ENCODE measurements at places on chromosomes 13 and 19.

DNA sequence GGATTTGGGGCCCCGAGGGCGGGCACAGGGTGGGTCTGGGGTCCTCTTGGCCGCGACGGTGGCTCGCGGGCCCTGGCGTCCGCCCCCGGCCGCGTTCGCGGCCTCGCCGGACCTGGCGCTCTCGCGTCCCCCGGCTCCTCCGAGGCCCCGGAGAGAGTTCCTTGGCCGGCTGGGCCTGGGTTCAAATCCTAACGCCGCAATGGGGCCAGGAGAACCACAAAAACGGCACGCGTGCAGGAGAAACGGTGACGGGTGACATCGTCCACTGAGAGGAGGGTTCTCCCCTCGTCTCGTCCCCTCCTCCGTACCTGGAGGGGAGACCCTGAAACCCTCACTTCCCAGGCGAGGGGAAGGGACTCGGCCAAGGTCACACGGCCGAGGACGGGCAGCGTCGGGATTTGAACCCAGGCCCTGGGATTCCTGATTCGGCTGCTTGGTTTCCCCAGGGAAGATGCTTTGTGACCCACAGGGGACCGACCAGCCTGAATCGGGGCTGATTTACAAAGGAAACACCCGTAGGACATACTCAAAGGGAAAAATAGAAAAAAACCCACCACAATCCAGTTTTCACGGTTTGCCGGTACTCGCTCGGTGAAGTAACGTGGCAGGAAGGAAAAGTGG is 624 bp downstream of the SAFB start:
- DNase-seq: no peak

DNA sequence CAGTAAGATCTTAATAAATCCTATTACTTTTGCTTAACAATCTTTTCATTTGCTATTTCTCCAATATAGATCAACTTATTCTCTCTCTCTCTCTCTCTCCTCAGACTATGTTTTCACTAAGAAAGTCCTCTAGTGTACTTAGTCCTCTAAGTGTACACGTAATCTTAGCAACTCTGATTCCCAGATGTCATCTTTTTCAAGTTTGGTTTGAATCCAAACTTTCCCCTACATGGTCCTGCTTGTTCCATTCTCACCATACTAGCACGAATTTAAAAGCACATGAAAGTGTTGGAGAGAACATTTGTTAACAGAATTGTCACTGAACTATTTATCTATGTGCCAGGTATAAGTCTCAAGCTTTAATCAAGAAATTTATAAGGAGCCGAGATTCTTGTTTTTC is 202.9 kb downstream of the SPRY2 start:
- DNase-seq: no peak

DNA sequence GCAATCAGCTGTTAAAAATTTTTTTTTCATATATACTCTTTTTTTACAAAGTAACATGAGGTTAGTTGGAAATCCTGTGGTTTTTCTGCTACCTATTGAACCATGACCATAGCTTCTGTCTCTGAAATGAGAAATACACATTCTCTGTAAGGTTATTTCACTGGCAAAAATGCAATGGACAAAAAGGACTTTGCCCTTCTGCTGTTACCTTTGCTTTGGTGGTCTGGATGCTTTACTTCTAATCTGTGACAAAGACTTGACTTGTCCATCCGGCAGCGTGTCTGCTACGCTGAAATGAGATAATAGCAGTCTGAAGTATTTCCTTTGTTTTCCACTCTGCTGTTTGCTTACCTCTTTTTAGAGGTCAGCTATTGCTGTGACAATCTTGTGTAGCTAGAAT is 412.8 kb downstream of the SLITRK6 start:
- no peak for DNase-seq

DNA sequence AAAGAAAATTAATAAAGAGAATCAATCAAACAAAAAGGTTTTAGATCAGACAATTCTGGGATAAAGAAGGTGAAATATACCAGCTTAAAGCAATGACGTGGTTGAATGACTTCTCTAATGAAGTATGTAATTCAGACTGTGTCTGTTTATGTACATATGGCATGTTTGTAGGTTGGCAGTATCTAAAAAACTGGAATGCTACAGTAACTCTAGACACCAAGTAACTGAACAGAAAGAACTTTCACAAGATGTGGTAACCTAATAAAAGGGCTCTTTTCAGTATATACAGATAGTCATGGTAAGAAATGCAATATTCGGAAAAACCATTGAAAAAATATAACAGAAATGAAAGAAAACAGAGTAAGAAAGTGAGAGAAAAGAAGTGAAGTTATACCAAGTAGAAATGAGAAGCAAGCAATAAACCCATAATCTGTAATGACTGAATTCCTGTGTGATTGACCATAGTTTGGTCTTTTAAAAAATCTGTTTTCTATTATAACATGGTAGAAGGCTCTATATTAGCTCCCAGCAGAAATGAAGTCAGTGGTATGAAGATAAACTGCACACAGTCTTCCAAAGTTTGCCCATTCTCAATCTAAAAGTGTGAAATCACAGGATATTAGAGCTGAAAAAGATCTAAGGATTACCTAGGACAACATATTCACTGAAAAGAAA is 31.4 kb downstream of the ELF1 start:
- no peak for DNase-seq

- DNase-seq: peak; percentile 35
These were observed 212.5 kb downstream of the POSTN start for GRCh38 chr13:37385956-37386670.

DNA sequence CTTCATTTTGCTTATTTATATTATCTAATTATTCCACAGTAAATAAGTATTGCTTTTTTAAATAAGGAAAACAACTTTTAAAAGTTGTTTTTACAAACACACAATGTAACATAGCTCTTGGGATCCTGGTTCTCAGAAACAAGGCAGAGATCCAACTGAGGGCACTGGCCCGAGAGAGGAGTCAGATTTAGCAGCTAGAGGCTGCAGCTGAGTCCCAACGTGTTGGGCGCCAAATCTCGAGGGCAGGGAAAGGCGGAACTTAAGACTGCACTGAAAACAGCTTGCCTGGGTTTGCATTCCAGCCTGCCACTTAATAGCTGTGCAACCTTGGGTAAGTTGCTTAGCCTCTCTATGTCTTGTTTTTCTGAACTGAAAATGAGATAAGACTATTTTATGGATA is 16.4 kb upstream of the WASF3 start:
- DNase-seq: no peak

DNA sequence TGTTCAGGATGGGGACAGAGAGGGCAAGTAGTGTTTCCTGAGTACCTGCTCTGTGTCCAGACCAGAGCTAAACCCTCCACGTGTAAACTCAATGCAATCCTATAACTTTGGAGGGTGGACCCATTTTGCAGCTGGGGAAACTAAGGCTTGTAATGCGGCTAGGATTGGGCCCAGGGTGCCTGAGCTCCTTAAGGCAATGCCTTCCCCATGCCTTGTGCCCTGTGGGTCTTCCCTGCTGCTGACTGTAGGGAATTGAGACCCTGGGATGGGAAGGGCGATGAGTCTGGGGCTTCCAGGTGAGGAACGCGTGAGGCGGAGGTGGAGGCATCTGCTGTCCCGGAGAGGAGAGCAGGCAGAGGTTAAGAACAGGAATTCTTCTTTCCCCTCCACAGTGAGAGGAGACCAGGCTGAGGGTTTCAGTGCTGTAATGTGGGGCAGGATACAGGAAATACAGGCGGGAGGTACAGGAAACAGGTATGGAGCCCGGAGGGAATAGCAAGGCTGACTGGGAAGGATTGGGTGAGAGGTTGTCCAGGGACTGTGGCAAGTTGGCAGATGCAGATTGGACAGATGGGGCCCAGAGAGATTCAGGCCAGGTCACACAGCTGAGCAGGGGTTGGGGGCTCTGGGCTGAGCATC is 19.2 kb downstream of the SLC27A1 start:
- no peak for DNase-seq

GRCh38 chr13:39415008-39415802 is 187.8 kb downstream of the LHFPL6 start:
- no peak for DNase-seq

GRCh38 chr13:47251771-47252170 is 354.9 kb upstream of the HTR2A start:
- no peak for DNase-seq

- no peak for DNase-seq
These were observed 12.3 kb downstream of the RBM26 start for GRCh38 chr13:79393564-79394249.

DNA sequence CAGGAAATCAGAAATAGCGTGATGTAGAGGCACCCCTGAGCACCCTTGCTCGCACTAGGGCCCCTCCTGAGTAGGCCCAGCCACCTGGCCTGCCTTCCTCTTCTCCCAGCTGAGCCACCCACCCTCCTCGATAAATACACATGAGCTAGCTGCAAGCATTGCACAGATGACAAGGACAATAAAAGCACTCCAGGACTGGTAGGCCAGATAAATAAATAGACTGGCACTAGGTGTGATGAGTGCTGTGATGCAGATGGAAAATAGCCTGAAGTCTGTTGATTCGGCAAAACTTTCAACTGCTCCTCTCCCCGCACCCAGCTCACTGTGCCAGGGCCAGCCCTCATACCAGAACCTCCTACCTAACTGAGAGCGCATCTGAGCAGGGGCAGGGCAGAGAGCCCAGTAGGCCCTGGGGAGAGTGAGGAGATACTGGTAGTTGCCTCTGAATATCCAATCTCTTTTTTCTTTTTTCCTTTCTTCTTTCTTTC is 54.5 kb upstream of the GPI start:
- no peak for DNase-seq

- peak; percentile 56 for DNase-seq
These were observed 31.5 kb upstream of the HIF3A start for GRCh38 chr19:46265217-46265828.

GRCh38 chr13:32850316-32851052 is 165.7 kb upstream of the KL start:
- DNase-seq: peak; percentile 3

DNA sequence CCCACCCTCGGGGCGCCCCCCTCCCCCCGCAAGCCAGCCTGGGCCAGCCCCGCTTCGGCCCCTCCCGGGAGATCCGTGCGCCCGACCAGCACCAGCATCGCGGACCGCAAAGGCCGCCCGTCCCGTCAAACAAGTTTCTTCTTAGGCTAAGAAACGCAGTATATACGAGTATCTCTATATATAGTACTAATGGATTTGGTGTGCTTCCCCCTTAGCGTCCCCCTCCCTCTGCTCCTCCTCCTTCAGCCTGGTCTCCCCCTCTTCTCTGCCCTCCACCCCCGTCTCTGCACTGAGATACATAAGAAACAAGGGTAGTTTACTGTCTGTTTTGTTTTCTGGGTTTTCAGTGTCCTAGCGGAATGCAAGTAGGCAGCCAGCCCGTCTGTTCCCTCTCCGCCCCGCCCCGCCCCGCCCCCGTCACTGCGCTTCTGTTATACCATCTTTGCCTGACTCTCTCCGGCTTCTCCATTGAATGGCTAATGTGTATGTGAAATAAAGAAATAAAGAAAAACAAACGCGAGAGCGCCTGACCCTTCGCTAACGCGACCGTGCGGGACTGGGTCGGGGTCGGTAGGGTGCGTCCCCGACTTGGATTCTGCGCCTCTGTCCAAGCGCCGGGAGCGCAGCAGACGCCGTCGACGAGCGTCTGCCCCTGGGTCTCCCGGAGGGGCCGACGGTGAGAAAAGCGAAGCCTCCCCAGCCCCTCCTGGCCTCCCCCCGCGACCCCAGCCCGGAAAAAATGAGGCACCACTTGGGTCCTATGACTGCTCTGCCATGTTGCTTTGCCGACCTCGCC is 4.2 kb downstream of the LYL1 start:
- DNase-seq: no peak

DNA sequence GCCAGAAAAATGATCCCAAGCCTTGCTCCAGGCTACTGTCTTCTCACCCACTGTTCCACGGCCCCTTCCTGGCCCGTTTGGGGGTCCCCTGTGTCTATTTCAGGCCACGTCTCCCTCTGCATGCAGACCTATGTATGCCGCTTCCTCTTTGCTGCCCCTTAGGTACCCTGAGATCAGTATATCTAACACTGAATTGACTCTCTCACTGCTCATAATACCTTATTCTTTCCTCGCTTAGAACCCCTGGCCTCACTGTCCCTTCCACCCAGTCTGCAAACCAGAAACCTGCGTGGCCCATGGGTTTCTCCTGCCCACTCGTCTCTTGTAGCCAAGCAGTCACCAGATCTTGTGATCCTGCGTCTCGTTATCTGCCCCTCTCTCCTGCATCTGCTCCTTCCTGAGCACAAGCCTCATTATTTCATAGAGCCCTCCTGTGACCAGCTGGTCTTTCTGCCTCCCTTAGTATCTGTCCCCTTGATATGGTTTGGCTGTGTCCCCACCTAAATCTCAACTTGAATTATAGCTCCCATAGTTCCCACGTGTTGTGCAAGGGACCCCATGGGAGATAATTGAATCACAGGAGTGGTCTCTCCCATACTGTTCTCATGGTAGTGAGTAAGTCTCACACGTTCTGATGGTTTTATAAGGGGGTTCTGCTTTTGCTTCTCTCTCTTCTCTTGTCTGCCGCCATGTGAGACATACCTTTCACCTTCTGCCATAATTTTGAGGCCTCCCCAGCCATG is 109.0 kb upstream of the RNF113B start:
- DNase-seq: no peak
